ENCODE measurements at places on chromosomes 5 and 9. TPM values are rescaled to one million over a fixed set of nuclear protein-coding genes. Genes with fewer than 3 reads are reported as not detected.

Gene PPP3R2
- total RNA-seq: not detected

Gene GRM6
- total RNA-seq: not detected

Gene MZB1
- total RNA-seq: not detected

Gene BAAT
- 0.58 TPM for total RNA-seq

Gene ERAP2
- total RNA-seq: 1.2 TPM

Gene EIF4E1B
- total RNA-seq: not detected

Gene PCDHB3
- 0.02 TPM for total RNA-seq

Gene TAF11L4
- not detected for total RNA-seq

Gene SUSD1
- 14.9 TPM for total RNA-seq

Gene CARTPT
- not detected for total RNA-seq

Gene ZBTB26
- total RNA-seq: 1.5 TPM

Gene ZFP62
- 9.4 TPM for total RNA-seq

Gene GABRA1
- total RNA-seq: not detected

Gene PDLIM7
- 86.7 TPM for total RNA-seq

Gene KCTD16
- total RNA-seq: 0.05 TPM

Gene TAF1L
- total RNA-seq: not detected

Gene HINT1
- total RNA-seq: 496 TPM

Gene WDR31
- 1.1 TPM for total RNA-seq

Gene RORB
- not detected for total RNA-seq

Gene PRDM9
- not detected for total RNA-seq

Gene NSG2
- total RNA-seq: 0.10 TPM

Gene ABLIM3
- total RNA-seq: 8.1 TPM

Gene SEMA5A
- total RNA-seq: not detected

Gene ORM2
- total RNA-seq: not detected

Gene PITX1
- total RNA-seq: 34.6 TPM

Gene GTF3C4
- 20.0 TPM for total RNA-seq

Gene ADAMTSL2
- total RNA-seq: not detected

Gene FAM200C
- 2.5 TPM for total RNA-seq

Gene ELOVL7
- 9.5 TPM for total RNA-seq

Gene PFN3
- not detected for total RNA-seq

Gene INSL4
- total RNA-seq: 15.8 TPM

Data from A549 treated with CpdA at 1 μM for 4 hours (cell line).